Activated T-cell treated with anti-CD3 and anti-CD28 coated beads for 1 hour (primary cell): ENCODE measurements at places on chromosomes 6 and 20.
A peak's percentile ranks its signal among the peaks of the same experiment; 100 is the strongest.

DNA sequence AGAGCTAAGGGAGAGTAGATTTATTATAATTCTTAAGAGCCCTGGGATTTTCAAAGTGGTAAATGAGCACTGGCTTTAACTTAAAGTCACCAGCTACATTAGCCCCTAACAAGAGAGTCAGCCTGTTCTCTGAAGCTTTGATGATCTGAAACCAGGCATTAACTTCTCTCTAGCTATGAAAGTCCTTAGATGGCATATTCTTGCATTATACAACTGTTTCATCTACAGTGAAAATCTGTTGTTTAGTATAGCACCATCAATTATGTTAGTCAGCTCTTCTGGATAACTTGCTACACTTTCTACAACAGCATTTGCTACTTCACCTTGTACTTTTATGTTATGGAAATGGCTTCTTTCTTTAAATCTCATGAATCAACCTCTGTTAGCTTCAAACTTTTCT lies 1046.7 kb downstream of the HACE1 start:
- no peak for DNase-seq

- no peak for DNase-seq
Measured at GRCh38 chr6:30759575-30760239, 15.4 kb upstream of the IER3 start.

GRCh38 chr6:43331891-43332290 lies 23.3 kb upstream of the CRIP3 start:
- no peak for DNase-seq

DNA sequence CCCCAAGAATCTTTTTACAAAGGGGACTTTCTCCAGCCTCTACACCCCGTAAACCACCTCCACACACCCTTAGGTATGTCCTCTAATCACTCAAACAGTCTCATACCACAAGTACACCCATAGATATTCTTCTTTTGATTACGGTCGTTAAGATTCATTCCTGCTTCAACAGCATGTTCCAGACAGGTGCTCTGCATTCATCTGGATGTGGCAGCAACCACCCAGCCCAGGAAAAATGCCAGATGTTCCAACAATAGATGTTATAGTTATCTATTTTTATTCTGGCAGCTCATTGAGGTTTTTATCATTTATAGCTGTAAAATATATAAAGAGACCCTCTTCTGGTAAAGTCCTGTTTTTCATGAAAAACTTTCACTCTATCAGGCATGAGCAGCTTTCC lies 60.7 kb downstream of the SIM1 start:
- DNase-seq, result no peak

- no peak for DNase-seq
Measured at GRCh38 chr6:55399351-55399750, 72.1 kb downstream of the GFRAL start.

GRCh38 chr6:116500969-116501433 lies 10.4 kb upstream of the CALHM5 start:
- DNase-seq, result no peak

DNA sequence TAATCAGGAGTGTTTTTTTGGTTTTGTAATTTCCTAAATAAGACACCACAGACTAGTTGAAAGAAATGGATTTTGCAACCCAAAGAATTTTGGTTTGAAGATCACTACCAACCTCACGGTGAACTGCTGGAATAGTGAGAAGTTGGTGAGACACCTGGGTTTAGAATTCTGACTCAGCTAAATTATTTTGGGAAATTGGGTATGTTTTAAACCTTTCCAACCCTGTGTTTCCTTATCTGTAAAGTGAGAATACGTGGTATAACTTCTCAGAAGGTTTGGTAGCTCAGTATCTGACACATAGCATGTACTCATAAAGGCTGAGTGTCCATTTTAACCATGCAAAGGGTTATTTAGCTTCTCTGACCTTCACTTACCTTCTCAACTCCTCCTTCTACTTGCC lies 261.9 kb downstream of the FOXA2 start:
- no peak for DNase-seq

- DNase-seq, result no peak
Measured at GRCh38 chr20:21796059-21796458, 90.6 kb downstream of the PAX1 start.

DNA sequence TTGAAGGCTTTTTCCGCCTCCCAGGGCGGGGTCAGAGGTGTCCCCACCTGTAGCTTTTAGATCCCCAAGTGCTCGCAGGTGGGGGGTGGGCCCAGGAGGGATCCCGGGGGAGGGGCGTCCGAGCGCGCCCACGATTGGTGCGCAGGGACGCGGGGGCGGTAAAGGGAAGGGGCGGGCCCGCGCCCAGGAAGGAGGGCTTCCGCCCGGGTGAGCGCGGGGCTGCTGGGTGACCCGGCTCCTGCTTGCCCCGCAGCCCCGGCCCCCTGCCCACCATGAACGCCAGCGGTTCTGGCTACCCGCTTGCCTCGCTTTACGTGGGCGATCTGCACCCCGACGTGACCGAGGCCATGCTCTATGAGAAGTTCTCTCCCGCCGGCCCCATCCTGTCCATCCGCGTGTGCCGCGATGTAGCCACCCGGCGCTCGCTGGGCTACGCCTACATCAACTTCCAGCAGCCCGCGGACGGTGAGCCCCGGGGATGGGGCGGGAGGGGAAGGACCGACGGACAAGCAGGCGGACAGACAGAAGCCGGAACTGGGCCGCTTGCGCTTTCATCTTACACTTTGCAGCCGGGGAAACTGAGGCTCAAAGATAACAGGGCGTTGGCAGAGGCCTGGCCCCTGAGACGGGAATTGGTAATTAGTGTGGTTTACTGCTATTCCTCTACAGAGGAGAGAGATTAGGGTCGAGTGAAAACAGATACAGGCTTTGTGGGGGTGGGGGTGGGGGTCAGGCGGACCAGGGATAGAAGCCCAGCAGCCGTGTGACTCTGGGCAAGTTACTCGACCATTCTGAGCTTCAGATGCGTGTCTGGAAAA lies at the start of gene PABPC1L:
PABPC1L (plus strand) TSS at position 189 of the 818 bp plus-strand sequence; CDS start at position 273, 84 bp downstream.
- peak; percentile 73 for DNase-seq

DNA sequence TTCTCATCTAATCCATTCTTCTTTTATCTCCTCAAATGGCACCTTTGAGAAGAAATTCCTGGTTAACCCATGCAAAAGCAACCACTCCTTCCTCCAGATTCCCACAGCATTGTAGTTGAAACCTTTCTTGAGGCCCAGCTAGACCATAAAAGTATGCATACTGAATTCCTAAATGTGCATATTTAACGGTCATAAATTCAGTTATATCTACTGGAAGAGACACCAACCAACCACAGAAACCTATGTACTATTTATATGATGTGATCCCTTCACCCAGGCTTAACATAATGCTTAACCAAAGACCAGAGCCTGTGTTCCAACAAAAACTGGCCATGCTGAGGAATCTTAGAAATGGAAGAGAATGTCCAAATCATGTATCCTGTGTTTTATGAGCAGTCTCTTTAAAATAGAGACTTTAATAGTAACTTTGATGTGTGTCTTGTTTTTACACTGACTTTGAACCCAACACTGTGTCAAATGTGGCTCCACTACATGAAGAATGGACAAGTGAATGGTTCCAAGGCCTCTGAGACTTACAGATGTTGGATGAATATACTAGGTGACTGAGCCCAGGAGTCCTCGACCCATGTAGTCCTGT lies 11.4 kb upstream of the TAF8 start:
- DNase-seq, result no peak

GRCh38 chr20:9616833-9617461 lies 102.6 kb downstream of the LAMP5 start:
- DNase-seq, result peak; percentile 24

DNA sequence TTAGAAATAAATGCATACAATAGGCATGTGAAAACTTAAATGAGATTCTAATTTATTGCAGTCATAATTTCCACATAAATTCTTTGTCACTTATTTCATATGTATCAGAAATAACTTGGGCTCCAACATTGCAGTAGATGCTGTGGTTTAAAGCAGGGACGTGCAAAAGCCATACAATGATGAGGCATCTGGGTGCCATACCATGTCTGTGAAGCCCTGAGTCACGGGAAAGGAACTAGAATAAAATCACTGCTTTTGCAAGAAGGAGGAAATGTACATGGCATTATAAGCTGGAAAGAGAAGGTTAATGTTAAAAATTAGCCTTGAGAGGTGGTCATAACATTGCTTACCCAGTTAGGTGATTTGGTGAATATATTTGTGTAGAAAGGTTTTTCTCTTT lies 180.4 kb downstream of the SASH1 start:
- DNase-seq, result no peak

DNA sequence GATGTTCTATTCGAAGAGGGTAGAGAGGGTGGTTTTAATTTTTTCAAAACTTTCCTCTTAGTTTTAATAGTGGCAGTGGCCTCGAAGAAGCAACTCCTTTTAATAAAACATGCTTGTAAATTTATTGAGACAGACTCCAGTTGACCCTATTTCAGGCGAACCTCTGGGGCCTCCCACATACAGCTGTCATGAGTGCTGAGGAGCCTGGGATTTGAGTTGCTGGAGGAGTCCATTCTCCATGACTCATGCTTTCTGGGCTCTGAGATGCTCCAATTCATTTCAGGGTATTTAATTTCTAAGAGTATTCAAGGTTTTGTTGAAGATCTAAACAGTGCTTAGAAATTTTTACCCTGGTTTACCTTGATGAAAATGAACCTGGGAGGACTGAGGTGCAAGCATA lies 580.4 kb downstream of the CBLN4 start:
- no peak for DNase-seq

DNA sequence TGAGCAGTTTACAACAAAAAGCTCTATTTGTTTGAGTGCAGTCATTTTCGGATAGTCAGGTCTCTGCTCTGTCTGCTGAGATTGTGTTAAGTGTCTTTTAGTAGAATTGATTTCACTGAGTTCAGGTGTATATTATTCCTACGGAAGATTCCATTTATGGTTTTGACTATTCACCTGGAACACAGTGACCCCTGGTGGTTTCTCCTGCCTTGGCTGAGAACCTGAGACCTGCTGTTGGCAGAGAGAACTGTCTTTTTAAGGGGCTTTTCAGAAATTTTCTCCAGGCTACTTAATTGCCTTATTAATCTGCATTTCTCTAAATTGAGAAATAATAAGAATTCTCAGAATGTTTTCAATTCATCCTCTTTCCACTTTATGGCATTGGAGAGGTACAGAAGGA lies 508.0 kb downstream of the TBC1D32 start:
- DNase-seq, result no peak

DNA sequence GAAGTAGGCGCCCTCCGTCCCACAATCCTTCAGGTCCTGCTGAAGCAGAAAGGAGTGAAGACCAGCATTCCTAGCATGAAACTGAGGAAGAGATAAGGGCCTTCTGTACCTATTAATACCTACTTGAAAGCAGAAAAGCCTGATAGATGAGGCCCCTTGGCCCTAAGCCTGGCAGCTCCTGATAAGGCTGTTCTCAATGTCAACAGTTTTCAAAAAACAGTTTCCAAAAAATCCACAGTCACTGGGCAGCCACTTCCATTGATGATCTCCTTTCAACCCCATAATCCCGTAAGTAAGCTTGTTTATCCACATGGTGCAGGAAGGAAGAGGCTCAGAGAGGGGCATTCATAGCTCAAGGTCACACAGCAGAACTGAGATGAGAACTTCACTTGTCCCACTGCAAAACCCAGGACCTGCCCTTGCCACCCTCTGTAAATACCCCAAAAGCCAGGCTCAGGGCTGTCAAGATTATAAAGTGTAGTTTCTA lies 2.8 kb upstream of the E2F1 start:
- no peak for DNase-seq

GRCh38 chr6:11415557-11415956 lies 122.0 kb upstream of the TMEM170B start:
- no peak for DNase-seq

DNA sequence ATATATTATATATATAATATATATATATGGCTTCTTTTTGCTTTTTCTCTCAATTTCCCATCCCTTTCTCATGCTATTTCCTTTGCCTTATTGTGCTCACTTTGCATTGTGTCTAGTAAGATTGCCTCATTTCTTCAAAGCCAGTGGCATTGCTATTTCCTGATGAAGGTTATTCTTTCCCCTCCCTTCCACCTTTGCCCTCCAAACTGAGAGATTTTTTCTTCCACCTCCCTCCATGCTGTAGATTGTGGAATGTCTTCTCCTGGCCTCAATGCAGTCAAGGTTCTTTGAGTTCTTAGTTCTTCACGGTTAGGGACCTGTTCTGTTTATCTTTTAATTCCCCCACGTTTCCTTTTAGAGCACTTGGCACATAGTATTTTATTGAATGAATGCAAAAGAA lies 17.2 kb downstream of the SH3BGRL2 start:
- no peak for DNase-seq
